CD4-positive, alpha-beta T cell treated with Interleukin-17A for 4 hours (primary cell): ENCODE measurements at places on chromosomes 1 and 21.

DNA sequence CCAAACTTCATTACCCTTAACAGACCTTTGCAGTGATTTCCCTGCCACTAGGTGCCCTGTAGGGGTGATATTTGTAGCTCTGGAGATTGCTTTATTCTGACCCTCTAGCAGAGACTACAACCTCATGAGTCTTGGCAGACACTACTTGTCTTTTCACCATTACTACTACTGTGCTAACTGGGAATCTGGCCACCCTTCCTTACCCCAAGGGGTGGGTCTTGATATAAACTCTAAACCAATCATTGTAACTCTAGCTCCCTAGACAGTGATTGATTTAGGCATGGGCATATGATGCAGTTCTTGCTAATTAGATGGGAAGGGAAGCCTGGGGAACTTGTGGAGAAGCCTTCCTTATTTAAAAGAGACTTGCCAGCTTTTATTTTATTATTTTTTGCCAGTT is 3.9 kb downstream of the KPNA6 start:
- no peak for DNase-seq

GRCh38 chr1:160365325-160365724 is 1.5 kb upstream of the NHLH1 start:
- DNase-seq, result no peak

DNA sequence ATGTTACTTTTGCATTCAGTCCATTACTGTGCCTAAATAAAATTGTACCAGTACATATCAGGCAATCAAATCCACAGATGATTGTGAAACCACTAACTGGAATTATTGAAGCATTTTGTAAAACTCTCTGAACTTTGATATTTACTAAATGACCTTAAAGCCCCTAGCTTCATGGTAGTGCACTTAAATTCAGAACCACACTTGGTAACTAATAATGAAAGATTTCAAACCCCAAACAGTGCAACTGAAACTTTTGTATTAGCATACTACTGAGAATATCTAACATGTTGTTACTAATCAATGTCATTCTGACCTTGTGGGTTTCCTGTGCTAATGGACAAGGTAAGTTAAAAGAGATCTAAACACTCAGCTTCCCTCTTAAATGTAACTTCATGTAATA is at the start of gene CFHR3:
Gene CFHR3, plus strand, starts transcription at position 238 of the 400 bp plus-strand sequence. Its CDS starts 47 bp downstream, at position 285.
- DNase-seq, result no peak

GRCh38 chr1:19032701-19033514 is 76.4 kb upstream of the IFFO2 start:
- no peak for DNase-seq

DNA sequence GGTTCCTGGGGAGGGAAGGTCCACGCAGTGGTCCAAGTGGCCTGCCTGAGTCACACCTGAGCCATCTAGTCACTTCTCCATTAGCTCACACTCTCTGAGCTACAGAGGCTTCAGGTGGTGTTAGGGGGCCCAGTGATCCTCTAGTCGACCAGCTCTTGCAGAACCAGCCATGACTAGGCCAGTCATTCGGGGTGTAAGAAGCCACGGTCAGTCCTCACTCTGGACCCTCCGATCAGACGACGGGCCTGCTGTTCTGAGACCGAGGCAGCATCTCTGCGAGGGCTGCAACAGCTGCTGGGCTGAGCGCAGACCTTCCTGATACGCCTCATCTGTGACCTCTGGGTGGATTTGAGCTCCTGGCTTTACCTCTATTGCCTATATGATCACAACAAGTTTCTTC is 68.8 kb downstream of the RIPK4 start:
- no peak for DNase-seq

DNA sequence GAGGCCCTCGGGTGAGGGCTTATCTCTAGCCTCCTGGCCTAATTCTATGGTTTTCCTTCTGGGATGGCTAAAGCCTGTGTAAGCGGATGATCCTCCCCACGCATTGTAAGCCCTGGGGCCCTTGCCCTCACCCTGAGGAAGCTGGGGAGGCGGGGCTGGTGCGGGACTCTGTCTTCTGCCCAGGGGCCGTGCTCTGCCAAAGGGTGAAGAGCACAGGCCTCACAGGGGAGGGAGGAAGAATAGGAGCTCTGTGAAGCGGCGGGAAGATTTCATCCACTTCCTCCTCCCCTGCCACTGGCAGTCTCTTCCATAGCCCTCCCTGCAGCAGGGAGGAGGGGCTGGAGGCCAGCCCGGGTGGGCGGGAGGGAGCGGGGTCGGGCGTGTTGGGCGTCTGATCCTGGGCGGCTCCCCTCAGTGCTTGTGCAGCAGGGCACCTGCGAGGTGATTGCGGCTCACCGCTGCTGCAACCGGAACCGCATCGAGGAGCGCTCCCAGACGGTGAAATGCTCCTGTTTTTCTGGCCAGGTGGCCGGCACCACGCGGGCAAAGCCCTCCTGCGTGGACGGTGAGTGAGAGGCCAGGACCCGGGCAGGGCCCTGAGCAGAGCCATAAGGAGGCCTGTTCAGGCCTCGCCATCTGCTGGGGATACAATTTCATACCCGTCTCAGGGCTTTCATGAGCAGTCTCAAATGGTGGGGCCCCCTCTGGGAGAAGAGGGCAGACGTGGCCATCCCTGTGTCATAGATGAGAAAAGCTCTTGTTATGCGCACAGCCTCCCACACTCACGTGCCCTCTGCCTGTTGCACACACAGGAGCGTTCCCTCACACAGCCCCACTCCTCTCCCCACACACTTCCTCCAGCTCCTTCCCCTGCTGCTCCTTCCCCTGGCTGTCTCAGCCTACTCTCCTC is 7.7 kb upstream of the PPM1J start:
- DNase-seq, result no peak

DNA sequence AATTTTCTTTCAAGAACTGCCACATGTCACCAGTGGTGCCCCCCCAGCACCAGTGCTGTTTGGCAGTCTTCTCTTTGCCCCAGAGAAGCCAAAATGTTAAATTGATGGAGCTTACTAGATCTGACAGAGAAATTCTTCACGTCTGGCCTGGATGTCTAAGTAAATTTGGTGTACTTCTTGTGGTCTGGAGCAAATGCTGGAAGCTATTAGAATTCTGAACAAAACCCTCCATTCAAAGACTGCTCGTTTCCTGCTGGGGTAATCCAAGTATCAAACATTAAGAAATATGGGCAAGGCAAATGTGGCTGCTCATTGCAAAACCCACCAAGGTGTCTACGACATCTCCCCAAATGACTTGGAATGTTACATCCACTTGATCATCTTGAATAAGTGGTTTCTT is 92.3 kb downstream of the ROR1 start:
- no peak for DNase-seq

DNA sequence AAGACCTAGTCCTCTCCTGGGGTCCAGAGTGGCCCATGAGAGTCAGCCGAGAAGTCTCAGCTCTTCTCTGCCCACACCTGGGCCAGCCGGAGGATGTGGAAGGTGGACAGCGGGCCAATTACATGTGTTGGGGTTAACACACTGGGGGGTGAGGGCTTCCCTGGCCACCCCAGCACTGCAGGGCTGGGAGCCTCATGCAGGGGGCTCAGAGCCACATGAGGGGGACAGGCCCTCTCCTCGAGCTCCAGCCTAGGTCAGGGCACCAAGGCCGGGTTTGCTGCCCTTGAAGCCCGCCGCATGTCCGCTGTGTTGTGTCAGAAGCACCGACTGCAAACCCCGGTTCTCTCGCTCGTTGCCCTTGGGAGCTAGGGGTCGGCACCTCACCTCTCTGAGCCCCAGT is 30.5 kb downstream of the LHX4 start:
- no peak for DNase-seq

- DNase-seq, result no peak
Measured at GRCh38 chr1:39828734-39829133, 40.1 kb upstream of the BMP8B start.

- no peak for DNase-seq
Measured at GRCh38 chr1:53551428-53551995, 92.3 kb downstream of the DMRTB1 start.

GRCh38 chr1:1075148-1075935 is 1.2 kb upstream of the RNF223 start:
- DNase-seq, result no peak

GRCh38 chr1:52627028-52627427 is 5.9 kb upstream of the SHISAL2A start:
- no peak for DNase-seq

GRCh38 chr1:247656221-247656875 is 23.2 kb downstream of the OR13G1 start:
- DNase-seq, result no peak

- no peak for DNase-seq
Measured at GRCh38 chr1:156228501-156228900, 13.5 kb upstream of the BGLAP start.
